ENCODE measurements at places on chromosomes 5 and 9.

DNA sequence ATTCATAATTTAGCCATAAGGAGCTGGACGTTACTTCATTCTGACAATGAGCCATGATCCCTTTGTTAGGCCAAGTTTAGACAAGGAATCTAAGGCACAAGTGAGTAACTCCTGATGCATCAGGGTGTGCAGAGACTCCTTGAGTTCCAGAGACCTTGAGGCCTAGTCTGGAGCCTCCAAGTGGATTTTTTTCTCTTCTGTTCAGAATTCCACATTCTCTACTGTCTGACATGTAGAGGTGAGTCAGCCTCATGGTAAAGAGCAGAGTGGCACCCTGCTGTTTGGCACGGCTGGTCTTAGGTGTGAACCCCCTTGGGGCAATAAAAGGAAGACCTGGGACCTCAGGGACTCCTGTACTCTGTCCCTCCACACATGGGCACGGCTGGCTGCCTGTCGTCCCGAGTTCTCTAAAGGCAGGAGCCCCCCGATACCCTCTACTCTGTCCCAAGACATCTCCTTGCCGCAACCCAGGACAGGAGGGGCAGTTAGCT, 22.0 kb upstream of the TGFBI start:
- no peak for DNase-seq

DNA sequence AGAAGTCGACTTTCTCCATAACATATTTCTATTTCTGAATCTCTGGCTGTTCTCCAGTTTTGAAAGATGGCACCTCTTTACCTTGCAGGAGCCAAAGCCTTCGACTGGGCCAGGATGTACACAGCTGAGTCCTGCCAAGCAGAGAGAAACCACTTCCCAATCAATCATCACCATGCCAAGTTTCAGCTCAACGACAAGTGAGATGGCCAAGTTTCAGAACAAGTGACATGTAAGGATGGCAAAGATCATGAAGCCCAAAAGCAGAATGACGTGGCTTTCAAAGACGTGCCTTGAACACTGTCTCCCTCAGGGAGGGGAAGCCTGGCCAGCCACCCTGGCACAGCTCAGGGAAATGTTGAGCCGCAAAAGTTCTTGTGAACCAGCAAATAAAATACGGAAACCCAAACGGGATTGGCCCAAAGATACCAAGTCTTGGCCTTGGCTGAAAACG, 17.7 kb downstream of the STK10 start:
- DNase-seq = no peak

- no peak for DNase-seq
These were observed 162.5 kb upstream of the KIF2A start for GRCh38 chr5:62143268-62144229.

GRCh38 chr5:157915638-157916037, 56.7 kb upstream of the CLINT1 start:
- DNase-seq = no peak

GRCh38 chr9:26375448-26375847, 517.2 kb downstream of the CAAP1 start:
- DNase-seq = no peak

- DNase-seq = no peak
These were observed 144.2 kb downstream of the GADD45G start for GRCh38 chr9:89748831-89749499.

DNA sequence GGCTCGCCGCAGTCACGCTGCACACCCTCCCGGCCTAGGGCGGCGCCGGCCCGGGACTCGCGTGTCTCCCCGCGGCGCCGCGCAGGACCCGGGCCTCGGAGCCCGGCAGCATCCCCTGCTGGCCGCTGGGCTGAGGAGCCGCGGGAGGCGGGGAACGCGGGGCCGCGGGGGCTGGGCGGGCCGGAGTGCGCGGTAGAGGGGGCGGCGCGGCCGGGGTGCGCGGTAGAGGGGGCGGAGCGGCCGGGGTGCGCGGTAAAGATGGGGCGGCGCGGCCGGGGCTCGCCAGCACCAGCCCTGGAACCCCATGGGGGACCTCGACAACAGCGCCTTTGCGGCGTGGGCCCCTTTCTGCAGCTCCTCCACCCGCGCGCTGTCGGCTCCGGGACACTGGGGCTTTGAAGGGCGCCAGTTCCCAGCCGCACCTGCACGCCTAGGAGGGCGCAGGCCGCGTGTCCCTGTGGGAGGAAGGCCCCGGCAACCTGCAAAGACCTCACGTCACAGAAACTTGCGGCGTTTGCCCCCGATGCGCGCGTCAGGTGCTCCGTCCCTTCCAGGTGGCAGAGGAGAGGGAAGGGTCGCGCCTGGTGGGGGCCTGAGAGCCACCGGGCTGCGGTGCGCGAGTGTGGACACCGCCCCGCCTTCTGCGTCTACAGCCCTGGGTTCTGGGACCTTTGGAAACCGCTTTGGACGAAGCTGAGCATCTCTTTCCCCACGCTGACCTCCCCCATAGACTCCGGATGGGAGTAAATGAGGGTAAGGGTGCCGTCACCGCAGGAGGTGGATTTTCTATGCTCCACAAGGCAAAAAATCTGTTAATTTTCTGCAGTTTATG, 49.6 kb downstream of the NSUN2 start:
- DNase-seq = peak; percentile 6

GRCh38 chr5:84718377-84718776, 333.7 kb upstream of the EDIL3 start:
- no peak for DNase-seq

GRCh38 chr5:169696621-169697510, 59.8 kb downstream of the DOCK2 start:
- DNase-seq = no peak

- no peak for DNase-seq
These were observed 93.0 kb downstream of the WNK2 start for GRCh38 chr9:93276973-93277372.

DNA sequence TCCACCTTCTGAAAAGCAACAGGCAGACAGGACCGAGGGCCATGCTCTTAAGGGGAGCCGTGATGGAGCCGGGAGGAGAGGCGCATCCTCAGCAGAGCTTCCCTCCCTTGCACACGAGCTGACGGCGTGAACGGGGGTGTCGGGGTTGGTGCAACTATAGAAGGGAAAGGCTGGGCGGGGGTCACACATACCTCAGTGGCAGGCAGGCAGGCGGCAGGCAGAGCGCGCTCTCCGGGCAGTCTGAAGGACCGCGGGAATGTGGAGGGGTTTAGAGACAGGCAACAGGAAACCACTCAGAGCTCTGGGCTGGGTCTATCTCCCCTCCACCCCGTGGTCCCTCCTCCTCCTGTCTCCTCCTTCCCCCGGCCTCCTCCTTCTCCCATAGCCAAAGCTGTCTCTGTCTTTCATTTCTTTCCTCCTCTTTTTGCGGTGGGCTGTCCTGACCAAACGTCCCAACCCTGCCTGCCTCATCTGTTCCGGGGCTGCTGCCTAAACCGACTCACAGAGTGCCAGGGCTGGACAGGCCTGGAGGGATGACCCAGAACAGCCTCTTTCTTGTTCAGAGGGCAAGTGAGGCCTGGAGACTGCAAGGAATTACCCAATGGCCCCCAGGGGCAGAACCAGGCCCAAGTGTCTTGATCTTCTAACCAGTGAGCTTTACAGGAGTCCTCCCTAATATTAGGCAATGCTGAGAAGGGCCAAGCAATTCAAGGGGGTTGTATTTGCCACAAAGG, at the start of gene SPARC:
Gene SPARC, minus strand, starts transcription at position 242 of the 734 bp plus-strand sequence. CDS start 10,727 bp downstream, outside the sequence.
- no peak for DNase-seq

Measured in activated CD4-positive, alpha-beta T cell treated with anti-CD3 and anti-CD28 coated beads for 24 hours (primary cell).